Stimulated activated CD8-positive, alpha-beta memory T cell treated with anti-CD3 and anti-CD28 coated beads, Interleukin-7, amount 100 ng/mL, for 1 hour (primary cell): ENCODE measurements at places on chromosomes 4 and X.

GRCh38 chrX:136055651-136056221, 70.5 kb downstream of the SLC9A6 start:
- no peak for DNase-seq

- no peak for DNase-seq
Measured at GRCh38 chr4:119493419-119493818, 135.2 kb downstream of the PDE5A start.

- DNase-seq, result no peak
Measured at GRCh38 chr4:20532116-20532790, 168.0 kb upstream of the PACRGL start.

GRCh38 chrX:13142891-13143290, 98.5 kb upstream of the FAM9C start:
- DNase-seq, result no peak

- no peak for DNase-seq
Measured at GRCh38 chrX:129636175-129636681, 18.5 kb downstream of the APLN start.

- DNase-seq, result no peak
Measured at GRCh38 chrX:10681167-10681566, 60.8 kb upstream of the MID1 start.

DNA sequence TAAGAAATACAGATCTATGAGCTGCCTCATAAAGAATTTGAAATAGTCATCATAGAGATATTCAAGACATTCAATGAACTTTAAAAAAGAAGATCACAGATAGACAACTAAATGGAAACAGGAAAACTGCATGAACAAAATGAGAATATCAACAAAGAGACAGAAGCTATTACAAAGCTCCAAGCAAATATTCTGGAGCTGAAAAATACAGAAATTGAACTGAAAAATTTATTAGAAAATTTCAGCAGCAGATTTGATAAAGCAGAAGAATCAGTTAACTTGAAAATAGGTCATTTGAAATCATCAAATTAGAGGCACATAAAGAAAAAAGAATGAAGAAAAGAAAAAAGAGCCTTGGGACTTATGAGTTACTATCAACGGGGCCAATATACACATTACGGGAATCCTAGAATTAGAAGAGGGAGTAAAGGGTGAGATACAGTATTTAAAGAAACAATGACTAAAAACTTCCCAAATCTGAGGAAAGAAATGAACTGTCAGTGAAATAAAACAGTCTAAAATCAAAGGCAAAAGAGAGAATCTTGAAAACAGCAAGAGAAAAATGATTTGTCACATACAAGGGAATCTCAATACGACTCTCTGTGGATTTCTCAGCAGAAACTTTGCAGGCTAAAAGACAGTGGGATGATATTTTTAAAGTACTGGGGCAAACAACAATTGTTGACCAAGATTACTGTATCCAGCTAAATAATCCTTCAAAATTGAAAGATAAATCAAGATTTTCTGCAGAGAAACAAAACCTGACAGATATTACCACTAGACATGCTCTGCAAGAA, 641.6 kb downstream of the ANKRD50 start:
- DNase-seq, result no peak

GRCh38 chr4:118345813-118346212, 7.0 kb downstream of the PRSS12 start:
- DNase-seq, result no peak

GRCh38 chr4:108596344-108596743, 24.0 kb upstream of the RPL34 start:
- DNase-seq, result no peak

DNA sequence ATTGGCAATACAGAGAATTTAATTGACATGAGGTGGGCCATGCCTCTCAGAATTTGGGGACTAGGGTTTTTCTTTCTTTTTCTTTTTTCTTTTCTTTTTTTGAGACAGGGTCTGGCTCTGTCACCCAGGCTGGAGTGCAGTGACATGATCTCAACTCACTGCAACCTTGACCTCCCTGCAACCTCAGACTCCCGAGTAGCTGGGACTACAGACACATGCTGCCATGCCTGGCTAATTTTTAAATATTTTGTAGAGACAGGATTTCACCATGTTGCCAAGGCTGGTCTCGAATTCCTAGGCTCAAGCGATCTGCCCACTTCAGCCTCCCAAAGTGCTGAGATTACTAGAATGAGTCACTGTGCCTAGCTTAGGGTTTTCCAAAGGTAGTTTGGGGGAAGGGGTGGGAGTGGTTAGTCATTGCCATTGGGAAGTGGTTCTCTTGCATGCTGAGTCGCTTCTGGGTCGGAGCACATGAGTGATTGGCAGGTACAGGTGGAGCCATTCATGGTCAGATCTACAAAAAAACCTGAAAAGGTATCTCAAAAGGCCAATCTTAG, 54.5 kb downstream of the MID2 start:
- DNase-seq, result no peak

DNA sequence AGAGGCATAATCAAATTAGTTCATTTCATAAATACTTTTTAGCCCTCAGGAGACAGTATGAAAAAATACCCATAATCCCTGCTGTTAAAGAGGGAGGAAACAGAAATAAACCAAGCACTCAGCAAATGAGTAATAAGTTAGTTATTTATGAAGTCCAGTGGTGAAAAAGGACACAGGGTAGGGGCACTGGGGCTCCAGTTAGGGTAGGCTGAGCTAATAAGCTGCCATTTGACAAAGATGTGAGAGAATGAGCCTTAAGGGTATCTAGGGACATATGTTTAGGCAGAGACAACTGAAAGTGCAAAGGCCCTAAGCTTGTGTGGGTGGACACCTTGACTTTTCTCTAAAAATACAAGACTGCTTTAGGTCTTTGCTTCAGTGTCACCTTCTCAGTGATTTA, 94.4 kb downstream of the IL15 start:
- DNase-seq, result no peak

DNA sequence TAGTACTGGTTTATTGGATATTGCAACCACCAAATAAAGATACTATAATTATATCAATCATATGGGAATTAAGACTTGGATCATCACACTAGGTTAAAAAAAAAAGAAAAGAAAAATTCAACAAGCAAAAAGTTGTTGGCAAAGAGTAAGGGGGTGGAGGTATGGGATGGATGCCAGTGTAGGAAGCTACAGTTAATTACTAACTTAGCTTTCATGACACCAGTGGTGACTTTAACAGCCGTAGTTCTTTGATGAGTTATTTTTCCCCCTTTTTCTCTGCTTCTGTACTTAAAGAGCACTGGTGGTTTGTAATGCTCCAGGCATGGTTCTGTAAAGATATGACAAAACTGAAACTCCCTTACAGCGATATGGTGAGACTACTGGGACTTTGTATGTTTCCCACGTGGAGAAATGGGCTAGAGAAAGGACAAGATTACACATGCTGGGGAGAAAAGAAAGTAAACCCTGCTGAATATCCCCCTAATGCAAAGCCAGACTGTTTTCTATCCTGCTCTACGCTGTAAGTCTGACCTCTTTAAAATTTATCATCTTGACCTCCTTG, 210.8 kb downstream of the SPOCK3 start:
- DNase-seq, result no peak

GRCh38 chrX:10356979-10357378, 200.2 kb downstream of the CLCN4 start:
- no peak for DNase-seq
